ENCODE measurements at places on chromosomes 5 and 9. TPM values are rescaled to one million over a fixed set of nuclear protein-coding genes. Genes with fewer than 3 reads are reported as not detected.

The KIAA1958 gene
- total RNA-seq, result 3.7 TPM

The DOCK8 gene
- 13.0 TPM for total RNA-seq

The SPATA9 gene
- total RNA-seq, result 1.0 TPM

The KIF4B gene
- total RNA-seq, result under 0.01 TPM

The INSL6 gene
- total RNA-seq, result not detected

The PRDM12 gene
- not detected for total RNA-seq
